ENCODE measurements at places on chromosomes 2 and 18.

GRCh38 chr2:19360266-19360965 lies 2.0 kb upstream of the OSR1 start:
- DNase-seq = no peak

DNA sequence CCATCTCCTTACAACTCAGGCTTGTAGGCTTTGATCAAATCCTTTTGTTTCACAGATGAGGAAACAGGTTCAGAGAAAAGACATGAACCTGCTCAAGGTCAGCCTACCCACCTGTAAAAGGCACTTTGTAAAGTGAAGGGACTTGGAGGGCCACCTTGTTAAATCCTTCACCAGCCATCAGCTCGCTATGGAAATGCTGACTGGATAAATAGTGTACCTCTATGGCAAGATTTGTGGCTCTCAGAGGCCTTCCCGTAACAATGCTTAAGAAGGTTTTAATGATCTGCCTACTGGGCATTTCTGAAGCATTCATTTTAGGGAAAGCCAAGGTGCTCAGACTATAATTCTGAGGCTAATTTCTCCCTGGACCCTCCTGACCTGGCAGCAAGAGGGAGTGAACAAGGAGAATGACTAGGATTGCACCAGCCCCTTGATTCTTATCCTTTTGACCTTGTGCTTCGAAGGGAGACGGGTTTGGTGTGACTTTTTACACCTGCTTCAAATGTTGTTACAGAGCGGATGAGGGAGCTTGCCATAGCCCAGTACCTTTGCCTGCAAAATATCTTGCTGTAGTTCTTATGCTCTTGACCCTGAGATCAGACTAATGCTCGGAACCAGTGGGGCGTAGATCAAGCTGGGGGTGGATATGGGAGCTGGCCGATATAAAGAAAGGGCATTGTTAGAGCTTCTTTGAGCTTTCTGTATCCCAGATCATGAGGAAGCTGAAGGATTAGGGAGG lies 90.9 kb upstream of the CXCR4 start:
- DNase-seq = no peak

DNA sequence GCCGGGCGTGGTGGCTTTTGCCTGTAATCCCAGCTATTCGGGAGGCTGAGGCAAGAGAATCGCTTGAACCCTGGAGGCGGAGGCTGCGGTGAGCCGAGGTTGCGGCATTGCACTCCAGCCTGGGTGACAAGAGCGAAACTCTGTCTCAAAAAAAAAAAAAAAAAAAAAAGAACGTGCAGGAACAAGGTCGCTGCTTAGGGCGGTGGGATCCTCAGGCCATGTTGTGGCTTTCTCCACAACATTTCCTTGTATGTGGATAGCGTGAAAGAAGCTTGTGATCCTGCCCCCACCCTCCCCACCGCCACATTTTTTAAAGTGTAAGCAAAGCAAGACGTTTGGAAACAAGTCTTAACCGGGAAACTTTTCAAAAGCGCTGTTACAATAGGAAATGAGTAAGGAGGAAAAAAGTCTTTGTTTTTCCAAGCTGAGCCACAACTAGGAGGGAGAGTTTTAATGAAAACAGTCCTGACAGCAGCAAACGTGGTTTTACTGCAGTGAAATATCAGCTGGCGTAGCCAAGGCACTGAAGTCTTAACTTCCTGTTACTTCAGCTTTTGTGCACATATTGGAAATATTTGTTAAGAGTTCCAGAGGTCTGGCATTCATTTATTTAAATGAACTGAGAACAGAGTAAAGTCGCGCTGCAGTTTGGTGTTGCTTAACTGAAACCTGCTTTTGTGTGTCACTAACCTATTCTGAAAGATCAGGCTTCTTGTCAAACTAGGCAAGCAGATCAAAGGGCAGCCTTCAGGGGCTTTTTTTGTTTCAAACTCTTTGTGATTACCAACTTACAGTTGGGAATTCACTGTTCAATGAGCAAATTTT lies 3.8 kb downstream of the TGIF1 start:
- peak; percentile 29 for DNase-seq

DNA sequence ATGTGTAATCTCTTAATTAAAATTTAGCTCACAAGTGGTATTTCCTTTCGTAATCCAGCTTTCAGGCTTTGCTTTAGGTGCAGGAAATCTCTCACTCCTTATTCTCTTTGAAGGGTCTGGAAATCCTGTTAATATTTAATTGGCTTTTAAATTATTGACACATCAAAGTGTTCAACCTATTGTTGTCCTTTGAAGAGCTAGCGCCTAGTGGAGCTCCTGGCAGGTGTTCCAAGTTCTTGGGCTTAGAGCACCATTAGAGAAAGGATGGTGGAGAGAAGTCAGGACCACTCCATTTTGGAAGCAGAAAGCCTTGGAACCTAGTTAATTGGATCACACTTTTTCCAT lies 92.4 kb downstream of the CABLES1 start:
- no peak for DNase-seq

GRCh38 chr18:71329114-71329513 lies 1040.3 kb downstream of the SOCS6 start:
- no peak for DNase-seq

- no peak for DNase-seq
Observed at GRCh38 chr2:167191588-167191987, 303.3 kb downstream of the XIRP2 start.

DNA sequence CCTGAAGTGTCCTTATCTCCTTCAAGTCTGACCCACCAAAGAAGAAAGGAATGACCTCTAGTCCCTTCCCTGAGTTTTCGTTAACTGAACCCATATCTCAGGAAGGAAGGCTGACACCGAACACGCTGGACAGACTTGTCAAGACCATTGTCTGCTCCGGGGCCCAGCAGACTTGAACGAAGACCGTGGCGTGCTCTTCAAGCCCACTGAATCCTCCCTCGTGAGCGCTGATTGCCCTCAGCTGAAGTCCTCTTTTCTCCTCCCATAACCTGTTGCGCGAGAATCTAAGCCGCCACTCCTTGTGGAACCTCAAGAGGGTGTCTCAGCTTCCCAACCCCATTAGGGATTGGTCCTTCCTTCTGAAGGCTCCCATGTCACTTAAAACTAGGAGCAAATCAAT lies 634 bp upstream of the CNDP1 start:
- DNase-seq = no peak

DNA sequence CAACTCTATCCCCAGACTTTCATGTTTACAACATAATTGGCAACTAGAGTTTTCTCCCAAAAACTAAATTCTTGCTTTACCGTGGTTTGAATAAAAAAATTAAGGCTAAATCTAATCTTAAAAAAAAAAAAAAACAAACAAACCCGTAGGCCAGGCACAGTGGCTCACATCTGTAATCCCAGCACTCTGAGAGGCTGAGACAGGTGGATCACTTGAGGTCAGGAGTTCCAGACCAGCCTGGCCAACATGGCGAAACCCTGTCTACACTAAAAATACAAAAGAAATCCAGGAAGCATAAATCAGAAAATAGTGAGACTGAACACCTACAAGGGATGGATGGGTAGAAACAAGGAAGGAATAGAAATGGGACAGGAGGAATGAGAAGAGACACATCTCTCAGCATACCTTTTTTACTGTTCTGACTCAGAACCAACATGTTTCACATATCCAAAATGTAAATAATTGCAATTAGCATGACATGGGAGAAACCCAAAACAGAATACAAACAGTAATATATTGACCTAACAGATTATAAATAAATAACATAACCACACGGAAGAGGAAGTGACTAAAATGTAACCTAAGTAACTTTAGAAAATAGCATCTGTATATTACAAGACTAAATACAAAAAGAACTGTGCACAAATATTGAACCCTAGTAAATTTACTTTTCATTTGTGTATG lies 17.5 kb downstream of the MGAT4A start:
- no peak for DNase-seq

- no peak for DNase-seq
Observed at GRCh38 chr2:144277622-144278354, 242.1 kb downstream of the ZEB2 start.

All from activated naive CD8-positive, alpha-beta T cell treated with anti-CD3 and anti-CD28 coated beads for 36 hours (primary cell).